ENCODE measurements at places on chromosomes 13 and 19.

DNA sequence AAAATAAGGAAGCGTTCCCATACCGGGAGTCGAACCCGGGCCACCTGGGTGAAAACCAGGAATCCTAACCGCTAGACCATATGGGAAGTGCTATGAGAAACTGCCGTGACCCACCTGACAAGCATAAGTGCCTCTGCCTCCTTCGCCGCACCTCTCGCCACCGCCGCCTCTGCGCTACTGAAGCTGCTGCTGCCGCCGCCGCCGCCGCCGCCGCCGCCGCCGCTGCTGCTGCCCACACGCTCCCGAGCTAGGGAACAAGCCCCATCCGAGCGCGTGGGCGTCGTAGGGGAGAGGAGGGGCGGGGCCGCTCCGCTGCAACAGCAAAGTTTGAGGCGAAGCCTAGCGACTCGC lies 610 bp upstream of the WBP4 start:
- DNase-seq, result peak; percentile 83

GRCh38 chr19:39277598-39277997 lies 9.4 kb downstream of the IFNL2 start:
- no peak for DNase-seq

- DNase-seq, result peak; percentile 63
Observed at GRCh38 chr19:13079542-13079986, 23.1 kb downstream of the LYL1 start.

- no peak for DNase-seq
Observed at GRCh38 chr13:54787754-54788153, 1759.1 kb downstream of the OLFM4 start.

DNA sequence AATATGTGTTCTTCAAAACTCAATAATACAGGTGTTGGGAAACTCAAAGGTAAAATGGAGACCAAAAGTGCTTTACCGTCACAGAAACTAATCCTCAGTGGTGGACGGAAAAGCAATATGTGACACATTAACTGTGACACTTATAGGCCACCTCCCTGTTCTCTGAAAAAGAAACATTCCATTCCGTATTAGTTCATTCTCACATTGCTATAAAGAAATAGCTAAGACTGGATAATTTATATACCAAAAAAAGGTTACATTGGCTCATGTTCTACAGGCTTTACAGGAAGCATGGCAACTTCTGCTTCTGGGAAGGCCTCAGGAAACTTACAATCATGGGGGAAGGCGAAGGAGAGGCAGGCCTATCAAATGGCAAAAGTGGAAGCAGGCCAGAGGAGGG lies 435.3 kb upstream of the HTR2A start:
- peak; percentile 47 for DNase-seq

GRCh38 chr19:47357788-47358680 lies 8.9 kb downstream of the DHX34 start:
- DNase-seq, result no peak
